ENCODE measurements at places on chromosomes 1 and 21.

DNA sequence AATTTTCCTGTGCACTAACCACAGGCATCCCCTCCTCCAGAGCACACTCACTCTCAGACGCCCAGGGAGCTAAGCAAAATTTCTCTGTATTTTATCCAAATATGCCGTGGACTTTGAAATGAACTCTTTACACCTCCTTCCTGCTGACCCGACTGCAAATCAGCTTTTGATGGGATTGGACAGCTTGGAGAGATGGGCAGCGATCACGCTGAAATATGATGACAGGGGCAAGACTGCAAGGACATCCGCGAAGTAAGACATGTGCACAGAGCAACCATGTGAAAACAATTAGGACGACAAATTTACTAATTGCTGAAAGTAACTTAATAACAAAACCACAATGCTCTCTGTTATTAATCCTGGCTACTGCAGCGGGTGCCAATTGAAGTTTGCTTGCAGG, 64.6 kb upstream of the CLDN14 start:
- DNase-seq = no peak

GRCh38 chr1:229220163-229220846, 50.6 kb upstream of the RAB4A start:
- DNase-seq = no peak

DNA sequence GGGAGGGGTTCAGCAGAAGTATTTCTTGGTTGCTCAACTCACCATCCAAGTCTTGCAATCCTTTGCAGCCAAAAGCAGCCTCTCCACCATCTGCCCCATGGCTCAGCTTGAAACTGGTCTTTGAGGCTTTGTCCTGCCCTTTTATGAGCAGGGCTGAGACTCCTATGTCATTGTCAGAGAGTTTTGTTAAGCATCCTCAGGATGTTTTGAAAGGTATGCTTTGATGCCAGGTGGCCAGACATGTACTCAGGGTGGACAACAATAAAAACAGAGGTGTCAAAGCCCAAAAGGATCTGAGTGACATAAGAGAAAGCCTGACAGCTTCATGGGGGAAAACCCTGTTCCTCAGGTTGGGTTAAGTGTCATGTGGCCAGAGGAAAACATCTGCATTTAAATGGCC, 310.5 kb downstream of the PRDM2 start:
- no peak for DNase-seq

GRCh38 chr21:17688912-17689874, 76.5 kb upstream of the BTG3 start:
- peak; percentile 82 for DNase-seq

DNA sequence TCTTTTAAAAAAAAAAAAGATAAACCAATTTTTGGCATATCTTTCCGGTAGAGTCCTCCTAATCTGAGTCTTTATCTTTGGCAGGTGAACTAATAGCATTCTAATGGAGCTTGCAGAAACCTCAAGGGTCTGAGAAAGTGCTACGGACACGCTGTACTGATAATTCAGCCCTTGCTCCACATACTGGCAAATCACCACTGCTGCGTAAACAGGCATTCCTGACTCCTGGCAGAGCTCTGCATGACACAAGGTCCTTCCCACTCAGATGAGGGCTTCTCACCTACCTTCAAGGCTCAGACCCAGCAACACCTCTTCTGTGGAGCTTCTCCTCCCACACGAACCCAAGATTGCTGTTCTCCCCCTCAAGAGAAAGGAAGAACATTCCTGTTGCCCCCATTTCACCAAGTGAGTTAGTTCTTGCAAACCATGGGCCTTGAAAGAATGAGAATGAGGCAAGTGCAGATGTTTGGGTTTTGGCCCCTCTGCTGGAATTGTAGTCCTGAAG, 48.0 kb downstream of the LYST start:
- DNase-seq = no peak

DNA sequence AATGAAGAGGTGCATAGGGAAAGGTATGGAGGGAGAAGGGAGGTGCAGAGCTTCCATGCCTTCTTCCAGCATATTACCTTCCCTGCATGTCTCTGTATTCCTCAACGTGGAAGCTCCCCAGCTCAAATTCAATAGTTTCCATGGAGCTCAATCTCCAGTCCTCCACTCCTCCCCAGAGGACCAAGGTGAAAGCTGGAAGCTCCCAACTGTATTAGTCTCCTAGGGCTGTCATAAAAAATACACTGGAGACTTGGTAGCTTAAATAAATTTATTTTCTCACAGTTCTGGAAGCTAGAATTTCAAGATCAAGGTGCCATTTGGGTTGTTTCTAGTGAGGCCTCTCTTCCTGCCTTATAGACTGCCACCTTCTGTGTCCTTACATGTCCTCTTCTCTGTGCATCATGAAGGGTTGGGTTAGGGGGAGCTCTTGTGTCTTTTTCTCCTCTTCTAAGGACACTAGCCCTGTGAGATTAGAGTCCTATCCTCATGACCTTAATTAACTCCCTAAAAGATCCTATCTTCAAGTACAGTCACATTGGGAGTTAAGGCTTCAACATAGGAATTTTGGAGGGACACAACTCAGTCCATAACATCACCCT, 21.9 kb upstream of the RABGGTB start:
- DNase-seq = no peak

DNA sequence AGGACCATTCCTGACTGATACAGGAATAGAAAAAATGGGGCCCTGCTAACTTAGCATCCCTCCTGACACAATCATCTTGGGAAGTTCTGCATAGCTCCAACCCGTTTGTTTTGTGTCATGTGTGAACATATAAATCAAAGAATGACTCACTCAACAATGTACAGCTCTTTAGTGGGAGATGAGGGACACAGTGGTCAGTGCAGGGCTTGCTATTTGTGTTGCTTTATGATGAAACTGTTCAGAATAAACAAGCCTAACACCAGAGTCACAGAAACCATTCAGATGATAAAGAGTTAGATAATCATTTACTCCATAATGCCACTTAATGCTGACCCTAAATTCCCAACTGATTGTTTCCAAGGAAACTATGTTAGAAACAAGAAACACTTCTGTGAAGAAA, 154.2 kb upstream of the ZNHIT6 start:
- no peak for DNase-seq

DNA sequence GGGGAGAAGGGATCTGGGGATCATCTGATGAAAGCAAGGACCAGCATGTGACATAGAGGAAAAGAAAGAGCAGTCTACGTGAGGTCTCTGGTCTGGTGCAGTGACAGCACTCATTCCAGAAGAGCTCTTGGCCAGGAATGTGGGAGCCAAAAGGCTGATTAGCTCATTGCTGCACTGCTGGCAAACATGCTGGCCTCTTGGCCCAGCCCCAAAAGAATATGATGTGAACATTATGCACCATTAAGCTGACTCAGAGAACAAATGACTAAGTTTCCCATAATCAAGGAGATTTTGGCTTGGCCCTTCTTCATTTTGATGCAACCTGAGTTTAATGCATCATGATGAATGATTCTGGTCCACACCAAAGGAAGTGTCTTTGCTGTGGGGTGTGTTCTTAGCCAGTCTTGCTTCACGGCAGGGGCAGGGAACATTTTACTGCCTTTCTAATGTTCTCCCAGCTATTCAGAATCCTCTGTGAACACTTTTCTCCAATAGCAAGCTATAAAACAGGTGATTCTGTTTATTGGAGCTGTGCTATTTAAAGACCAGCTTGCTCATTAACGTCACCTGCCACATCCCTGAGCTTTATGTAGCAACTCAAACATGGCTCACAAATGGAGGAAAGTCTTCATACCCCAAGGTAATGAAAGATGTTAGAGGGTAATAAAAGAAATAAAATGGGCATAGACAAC, 55.1 kb downstream of the PCBP3 start:
- DNase-seq = no peak
